IMR-90 (cell line): ENCODE measurements at places on chromosomes 5 and 9. TPM values are rescaled to one million over a fixed set of nuclear protein-coding genes. Genes with fewer than 3 reads are reported as not detected.

DNA sequence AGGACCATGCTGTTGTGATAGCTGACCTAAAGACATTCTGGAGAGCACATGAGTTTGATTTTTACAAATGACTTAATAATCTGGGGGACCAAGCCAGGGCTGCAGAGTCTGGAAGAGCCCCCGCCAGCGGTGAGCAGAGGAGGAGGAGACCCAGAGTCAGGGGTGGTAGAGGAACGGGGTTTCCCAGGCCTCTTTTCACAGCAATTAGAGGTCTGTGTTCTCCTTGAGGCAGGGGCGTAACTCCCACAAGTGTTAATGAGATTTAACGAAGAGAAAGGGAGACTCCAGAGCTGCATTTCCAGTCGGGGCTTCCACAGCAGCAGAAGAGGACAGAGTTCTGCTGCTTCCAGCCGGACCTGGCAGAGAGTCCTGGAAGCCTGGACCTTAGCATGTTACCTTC, 137.9 kb upstream of the SLC24A2 start:
- no peak overlapping the region for H3K4me3 ChIP-seq
- DNase-seq, result no peak
- no peak overlapping the region for H3K27ac ChIP-seq
- no peaks in the 10 kb centered on the region for H3K36me3 ChIP-seq

- peak overlapping the region; percentile 35; the same call in 1 of the 2 replicates for H3K27ac ChIP-seq
- H3K27me3 ChIP-seq, result no peaks in the 10 kb centered on the region
- H3K4me3 ChIP-seq, result peak overlapping the region; percentile 49
- peak; percentile 61 for DNase-seq
- no peaks in the 10 kb centered on the region for H3K36me3 ChIP-seq
Measured at GRCh38 chr5:108003178-108003577, 332.4 kb upstream of the EFNA5 start.

GRCh38 chr9:136407911-136408310, 2.5 kb downstream of the ENTR1 start:
- no peaks in the 10 kb centered on the region for H3K27me3 ChIP-seq
- H3K4me3 ChIP-seq, result no peak overlapping the region
- H3K4me1 ChIP-seq, result peaks cover 12% of the 10 kb centered on the region
- no peak overlapping the region for H3K27ac ChIP-seq
- DNase-seq, result no peak
- H3K36me3 ChIP-seq, result peaks cover 38% of the 10 kb centered on the region

DNA sequence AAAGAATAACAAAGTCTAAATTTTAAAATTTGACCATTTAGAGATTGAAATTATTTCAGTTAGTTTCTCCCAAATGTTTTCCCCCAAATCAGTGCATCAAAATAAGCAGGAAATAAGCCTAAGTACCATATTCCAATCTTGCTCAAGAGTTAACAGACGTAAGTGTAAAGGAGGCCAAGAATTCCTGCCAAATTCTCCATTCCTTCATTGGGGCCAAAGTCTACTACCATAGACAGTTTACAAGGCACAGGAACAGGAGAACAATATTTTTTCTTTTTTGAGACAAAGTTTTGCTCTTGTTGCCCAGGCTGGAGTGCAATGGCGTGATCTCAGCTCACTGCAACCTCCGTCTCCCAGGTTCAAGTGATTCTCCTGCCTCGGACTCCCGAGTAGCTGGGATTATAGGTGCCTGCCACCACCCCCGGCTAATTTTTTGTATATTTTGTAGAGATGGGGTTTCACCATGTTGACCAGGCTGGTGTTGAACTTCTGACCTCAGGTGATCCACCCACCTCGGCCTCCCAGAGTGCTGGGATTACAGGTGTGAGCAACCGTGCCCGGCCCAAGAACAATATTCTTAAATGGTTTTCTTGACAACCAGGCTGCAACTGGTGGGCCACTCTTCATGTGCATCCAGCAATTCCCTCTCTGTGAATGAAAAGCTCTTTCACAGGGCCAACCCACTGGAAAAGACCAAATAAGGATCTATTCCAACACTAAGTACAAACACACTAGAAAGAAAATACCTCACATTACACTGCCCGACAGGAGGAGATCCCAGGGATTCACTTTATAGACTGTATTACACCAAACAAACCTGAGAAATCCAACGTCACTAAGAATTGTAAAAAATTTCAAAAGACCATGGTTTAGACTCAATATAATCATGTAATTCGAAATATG, 127.7 kb downstream of the MAPKAP1 start:
- H3K27ac ChIP-seq, result no peak overlapping the region
- peaks cover 2% of the 10 kb centered on the region; the same call in 1 of the 2 replicates for H3K36me3 ChIP-seq
- H3K4me3 ChIP-seq, result no peak overlapping the region
- no peak for DNase-seq
- no peaks in the 10 kb centered on the region for H3K27me3 ChIP-seq
- no peaks in the 10 kb centered on the region for H3K4me1 ChIP-seq

DNA sequence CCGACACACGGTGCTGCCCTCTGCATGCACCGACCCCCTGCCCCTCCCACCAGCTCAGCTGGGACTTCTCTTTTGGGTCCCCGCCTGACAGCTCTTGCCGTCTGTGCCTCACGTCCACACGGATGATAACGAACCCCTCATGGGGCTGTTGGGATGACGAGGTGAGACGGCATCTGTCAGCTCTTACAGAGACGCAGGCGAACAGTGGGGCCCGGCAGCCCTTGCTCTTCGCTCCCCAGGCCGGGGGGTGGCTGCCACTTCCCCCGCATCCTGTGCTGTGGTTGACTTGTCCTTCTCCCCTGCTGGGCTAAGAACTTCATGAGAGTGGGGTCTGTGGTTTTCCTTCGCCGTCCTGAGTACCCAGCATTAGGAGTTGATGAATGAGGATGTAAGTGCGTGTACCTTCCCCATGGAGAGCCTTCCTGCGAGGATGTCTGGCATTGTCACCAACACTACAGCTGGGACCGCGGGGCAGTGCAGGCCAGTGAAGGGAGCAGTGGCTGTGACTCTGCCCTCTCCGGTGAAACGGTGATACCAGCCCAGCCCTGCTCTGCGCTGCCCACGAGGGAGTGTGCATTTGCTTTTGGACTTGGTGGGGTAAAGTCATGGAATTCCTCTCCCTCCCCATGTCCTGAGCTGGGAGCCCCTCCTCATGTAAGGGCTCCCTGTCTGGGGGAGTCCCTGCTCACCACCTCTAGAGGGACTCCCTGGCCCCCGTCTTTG, 23.2 kb downstream of the HK3 start:
- H3K4me1 ChIP-seq, result no peaks in the 10 kb centered on the region
- no peaks in the 10 kb centered on the region for H3K36me3 ChIP-seq
- no peak overlapping the region for H3K4me3 ChIP-seq
- H3K27me3 ChIP-seq, result peaks cover 52% of the 10 kb centered on the region
- no peak for DNase-seq

GRCh38 chr5:106314221-106314824, 1356.4 kb downstream of the EFNA5 start:
- no peaks in the 10 kb centered on the region for H3K36me3 ChIP-seq
- no peak overlapping the region for H3K27ac ChIP-seq
- DNase-seq, result peak; percentile 17
- no peaks in the 10 kb centered on the region for H3K27me3 ChIP-seq
- no peak overlapping the region for H3K4me3 ChIP-seq

DNA sequence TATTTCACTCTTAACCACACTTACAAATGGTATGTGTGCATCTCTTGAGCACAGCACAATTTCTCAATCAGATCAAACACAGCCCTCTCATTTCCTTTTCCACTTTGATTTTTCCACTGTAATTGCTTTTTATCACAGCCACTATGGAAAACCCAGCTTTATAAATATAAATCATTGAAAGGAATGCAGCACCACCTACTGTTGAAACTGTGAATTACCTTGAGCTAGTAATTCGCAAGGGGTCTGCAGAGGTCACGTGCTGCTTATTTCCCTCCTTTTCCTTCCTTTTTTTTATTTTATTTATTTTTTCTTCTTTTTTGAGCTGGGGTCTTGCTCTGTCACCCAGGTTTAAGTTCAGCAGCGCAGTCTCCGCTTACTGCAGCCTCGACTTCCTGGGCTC, 76.9 kb downstream of the CDH6 start:
- H3K27ac ChIP-seq, result no peak overlapping the region
- peak; percentile 22 for DNase-seq
- H3K36me3 ChIP-seq, result peaks cover 6% of the 10 kb centered on the region
- no peaks in the 10 kb centered on the region for H3K27me3 ChIP-seq
- no peak overlapping the region for H3K4me3 ChIP-seq
- H3K4me1 ChIP-seq, result peaks cover 4% of the 10 kb centered on the region

DNA sequence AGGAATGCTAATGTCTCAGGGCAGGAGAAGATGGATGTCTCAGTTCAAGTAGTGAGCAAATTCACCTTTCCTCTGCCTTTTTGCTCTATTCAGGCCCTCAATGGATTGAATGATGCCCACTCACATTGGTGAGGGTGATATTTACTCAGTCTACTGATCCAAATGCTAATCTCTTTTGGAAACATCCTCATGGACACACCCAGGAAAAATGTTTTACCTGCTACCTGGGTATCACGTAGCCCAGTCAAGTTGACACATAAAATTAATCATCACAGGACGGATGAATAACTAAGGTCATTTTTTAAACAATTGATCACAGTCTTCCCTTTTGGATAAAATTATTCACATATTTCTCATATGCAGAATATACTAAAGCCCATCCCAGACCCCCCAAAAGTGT, 63.0 kb upstream of the JAK2 start:
- DNase-seq, result no peak
- H3K27ac ChIP-seq, result no peak overlapping the region
- no peak overlapping the region for H3K4me3 ChIP-seq
- H3K4me1 ChIP-seq, result no peaks in the 10 kb centered on the region

GRCh38 chr9:114925672-114926071, 4.7 kb downstream of the TNFSF8 start:
- peaks cover 59% of the 10 kb centered on the region for H3K27me3 ChIP-seq
- no peak overlapping the region for H3K27ac ChIP-seq
- H3K36me3 ChIP-seq, result no peaks in the 10 kb centered on the region

AQP7 gene
- 0.28 TPM in 1 of 2 replicates, not detected in the other for total RNA-seq

SLC22A4 gene
- 2.8 and 3.2 TPM in 2 replicates for total RNA-seq

GLRA1 gene
- total RNA-seq, result not detected in 2 replicates

FCN2 gene
- not detected in 2 replicates for total RNA-seq

CNTFR gene
- total RNA-seq, result not detected in 2 replicates
